Mesenchymal stem cell (in vitro differentiated cells and primary cell): ENCODE measurements at places on chromosomes 4 and X.
A peak's percentile ranks its signal among the peaks of the same experiment; 100 is the strongest.

GRCh38 chrX:111005166-111005565 is 90.8 kb upstream of the PAK3 start:
- DNase-seq = no peak

- peak; percentile 36 for DNase-seq
Measured at GRCh38 chr4:52751487-52751911, 274 bp upstream of the ERVMER34-1 start.

DNA sequence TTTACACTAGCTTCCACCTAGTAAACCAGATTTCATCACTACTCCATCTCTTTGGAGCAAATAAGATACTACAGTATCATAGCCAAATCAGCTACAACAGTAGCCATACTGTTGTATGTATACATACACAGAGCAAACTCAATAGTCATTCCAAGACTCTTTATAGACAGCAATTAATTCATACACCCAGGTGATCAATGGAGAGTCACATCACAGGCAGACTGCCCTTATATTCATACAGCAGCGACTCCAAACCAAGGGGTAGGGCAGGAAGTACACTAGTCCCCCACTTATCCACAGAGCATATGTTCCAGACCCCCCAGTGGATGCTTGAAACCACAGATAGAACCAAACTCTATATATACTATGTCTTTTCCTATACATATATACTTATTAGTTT is 76.6 kb downstream of the FBXW7 start:
- DNase-seq = no peak

DNA sequence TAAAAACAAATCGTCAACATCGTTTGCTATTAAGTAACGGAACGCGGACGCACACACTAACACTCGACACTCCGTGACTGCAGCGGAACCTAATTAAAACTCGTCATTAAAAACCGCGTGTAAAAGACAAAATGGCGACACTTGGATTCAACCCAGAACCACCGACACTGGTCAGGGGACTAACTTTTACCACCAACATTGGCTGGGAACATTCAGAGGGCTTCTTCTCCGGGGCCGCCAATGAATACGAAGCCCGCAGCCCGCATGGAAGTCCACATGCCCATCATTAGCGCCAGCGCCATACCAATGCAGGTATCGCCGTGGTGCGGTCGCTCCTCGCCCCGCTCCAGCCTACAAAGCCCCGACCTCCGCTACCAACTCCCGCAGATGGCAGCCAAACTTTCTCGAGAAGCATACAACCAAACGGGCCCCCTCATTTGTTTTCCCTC is 498 bp downstream of the RBMX start:
- DNase-seq = peak; percentile 37

DNA sequence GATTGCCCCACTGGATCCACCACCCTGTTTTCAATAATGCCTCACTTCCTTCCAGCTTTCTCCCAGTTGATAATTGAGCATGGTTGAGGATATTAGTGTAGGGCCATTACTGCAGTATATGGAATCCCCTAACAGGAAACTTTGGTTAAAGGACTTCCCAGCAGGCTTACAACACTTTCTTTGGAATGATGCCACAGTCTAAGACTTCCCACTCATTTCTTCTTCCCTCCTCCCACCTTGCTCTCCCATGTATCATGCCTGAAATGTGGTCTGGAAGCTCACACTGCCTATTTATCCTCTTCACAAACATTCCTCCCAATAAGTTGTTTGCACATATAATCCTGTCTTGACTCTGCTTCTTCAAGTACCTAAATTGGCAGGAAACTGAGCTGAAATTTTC is 863.3 kb downstream of the CENPC start:
- peak; percentile 56 for DNase-seq

DNA sequence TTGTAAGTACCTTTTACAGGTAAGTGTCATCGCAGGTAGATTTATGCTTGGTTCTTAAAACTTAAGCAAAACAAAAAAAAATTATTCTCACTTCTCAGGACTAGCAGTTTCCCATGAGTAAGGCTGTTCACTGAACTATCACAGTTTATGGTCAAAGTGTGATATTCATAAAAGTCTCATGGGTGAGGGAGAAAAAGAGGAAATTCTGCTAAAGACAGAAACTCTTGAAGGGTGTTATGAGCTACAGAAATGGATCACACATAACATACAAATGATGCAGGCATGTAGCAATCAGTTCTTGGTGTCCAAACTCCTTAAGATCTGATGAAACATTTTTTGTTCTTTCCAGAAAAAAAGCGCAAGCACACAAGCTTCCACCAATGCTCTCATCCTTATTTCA is 8.5 kb downstream of the RAB9A start:
- DNase-seq = no peak

DNA sequence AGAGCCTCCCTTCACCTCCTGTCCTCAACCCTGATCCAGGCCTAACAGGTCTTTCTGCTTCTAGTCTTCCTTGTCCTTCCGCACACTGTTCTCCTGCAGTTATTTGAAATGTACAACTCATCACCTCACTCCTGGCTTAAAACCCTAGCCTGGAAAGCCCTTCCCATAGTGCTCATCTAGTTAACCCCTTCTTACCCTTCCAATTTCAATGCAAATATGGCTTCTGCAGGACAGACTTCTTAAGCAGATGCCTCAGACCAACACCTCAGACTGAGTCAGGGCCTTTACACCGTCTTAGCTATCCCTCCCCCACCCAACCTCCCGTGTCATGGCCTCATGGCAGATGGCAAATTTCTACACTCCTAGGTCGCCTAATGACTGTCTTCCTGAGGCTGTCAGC is 130.4 kb downstream of the BCOR start:
- no peak for DNase-seq

DNA sequence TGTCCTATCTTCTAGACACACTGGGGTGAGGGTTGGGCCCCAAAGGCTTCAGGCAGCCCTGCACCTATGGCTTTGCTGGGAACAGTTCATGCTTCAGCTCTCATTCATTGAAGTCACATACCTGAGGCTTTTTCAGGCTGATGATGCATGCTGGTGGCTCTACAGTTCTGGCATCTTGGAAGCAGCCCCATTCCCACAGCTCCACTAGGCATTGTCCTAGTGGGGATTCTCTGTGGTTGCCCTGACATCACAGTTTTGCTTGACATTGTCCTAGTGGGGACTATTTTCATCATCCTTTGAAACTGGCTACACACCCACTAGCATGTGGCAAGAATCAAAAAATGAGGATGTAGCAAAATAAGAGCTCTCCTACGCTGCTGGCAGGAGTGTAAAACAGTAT is 37.7 kb upstream of the C4orf17 start:
- DNase-seq = no peak

DNA sequence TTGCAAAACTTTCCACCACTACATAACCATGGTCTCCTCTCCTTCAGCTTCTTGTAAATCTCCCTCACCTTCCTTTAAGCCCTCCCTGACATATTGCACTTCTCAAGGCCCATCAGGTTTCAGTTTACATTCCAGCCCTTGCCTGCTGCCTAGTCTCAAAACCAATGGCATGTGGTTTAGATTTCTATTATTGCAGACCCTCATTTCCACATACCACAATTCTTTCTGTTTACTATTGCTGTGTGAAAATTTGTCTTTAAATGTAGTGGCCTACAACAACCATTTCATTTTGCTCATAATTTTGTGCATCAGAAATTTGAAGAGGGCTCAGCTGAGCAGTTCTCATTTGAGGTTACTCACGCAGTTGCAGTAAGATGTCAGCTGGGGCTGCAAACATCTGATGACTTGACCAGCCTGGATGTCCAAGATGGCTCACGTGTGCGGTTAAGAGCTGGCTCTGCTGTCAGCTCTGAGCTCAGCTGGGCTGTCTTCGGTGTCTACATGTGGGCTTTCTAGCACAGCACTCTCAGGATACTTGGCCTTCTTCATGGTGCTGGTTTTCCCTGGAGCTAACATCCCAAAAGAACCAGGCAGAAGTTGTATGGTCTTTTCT is 29.9 kb upstream of the SOD3 start:
- peak; percentile 42 for DNase-seq

DNA sequence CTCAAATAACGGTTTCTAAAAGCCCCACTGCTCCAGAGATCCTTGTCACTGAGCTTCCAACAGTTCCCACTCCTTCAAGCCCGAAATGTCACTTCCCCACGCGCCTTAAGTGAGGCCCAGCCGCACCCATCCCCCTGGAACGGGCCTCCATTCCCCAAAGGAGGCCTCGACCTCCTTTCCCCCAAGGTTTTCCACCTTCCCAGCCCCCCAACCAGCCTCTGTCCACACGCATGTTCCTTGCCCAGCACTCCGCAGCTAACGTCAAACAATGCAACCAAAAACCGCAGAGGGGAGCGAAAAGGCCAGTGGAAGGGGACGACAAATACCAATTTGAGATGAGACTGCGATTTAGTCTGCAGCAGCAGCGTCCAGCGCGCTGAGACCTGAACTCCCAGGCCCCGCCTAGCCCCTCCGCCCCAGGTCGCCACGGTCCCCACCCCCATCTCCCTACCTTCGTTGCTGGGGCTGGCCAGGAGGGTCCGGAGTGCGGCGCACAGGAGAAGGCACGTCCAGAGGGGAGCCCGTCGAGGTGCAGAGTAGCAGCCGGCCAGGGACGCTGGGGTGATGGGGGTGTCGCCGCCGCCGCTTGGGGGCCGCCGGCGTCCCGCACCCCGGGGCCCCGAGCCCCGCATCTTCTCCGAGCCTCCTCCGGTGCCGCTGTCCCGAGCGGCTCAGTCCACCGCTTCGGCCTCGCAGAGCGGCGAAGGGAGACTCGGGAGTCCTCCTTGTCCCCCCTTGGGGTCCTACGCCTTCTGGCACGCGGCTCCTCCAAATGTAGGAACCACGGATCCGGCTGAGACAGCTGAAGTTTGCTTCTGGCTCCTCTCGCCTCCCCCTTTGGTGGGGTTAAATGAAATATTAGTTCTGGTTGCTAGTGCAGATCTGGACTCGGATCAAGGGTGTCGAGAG is 924 bp downstream of the EPHA5 start:
- peak; percentile 28 for DNase-seq

GRCh38 chr4:20589436-20589835 is 110.8 kb upstream of the PACRGL start:
- DNase-seq = no peak

GRCh38 chr4:151567056-151567455 is 158.1 kb downstream of the FHIP1A start:
- no peak for DNase-seq

DNA sequence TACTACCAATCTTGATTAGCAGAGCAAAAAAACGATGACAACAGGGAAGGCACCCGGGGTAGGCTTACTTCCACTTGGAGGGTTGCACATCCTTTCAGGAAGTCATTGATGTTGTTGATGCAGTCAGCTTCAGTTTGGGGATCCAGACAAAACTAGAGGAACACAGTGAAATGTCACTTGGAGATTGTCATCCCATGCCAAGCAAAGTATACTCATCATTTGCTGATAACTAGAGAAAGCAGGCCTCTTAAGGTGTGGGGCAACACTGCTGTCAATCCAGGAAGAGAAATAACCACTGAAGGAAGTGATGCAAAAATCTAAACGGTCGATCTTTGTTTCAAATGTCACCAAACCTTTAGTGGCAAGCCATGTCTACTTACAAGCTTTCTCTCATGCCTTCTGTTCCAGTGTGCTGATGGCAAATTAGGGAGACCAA is 1.4 kb downstream of the ARHGEF6 start:
- DNase-seq = no peak

GRCh38 chr4:3835527-3836405 is 69.6 kb downstream of the ADRA2C start:
- DNase-seq = no peak

- DNase-seq = peak; percentile 90
Measured at GRCh38 chr4:38948551-38948950, 80.9 kb downstream of the FAM114A1 start.

DNA sequence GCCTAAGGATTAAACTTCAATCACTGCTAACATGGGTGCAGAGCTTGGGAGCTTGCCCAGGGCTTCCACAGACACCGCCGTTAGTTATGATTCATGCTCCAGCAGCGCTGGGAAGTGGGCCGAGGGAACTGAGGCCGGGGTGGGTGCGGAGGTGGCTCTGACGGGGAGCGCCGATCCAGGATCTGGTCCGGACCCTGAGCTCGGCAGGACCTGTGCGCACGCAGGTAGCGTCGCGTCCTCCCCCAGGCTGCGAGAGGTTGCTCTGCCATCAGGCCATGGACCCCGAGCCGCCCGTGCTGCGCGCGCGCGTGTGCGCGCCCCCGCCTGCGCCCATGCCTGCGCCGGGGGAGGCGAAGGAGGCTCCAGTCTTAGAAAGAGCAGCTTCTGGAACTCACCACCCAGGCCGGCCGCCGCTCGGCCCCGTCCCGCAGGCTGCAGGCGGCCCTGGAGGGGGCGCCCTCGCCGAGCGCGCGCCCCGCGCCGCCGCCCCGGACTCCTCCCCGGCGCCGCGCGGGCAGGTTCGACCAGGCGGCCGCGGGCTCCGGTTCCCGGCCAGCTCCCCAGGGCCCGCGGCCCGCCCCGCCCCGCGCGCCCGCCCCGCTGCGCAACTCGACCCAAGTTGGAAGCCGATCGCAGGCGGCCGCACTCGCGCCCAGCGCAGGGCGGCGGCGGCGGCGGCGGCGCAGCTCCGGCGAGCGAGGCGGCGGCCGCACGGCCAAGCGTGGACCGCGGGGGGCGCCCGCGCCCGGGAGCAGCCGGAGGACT is 732 bp upstream of the ADRA2C start:
- peak; percentile 18 for DNase-seq

- peak; percentile 63 for DNase-seq
Measured at GRCh38 chr4:125317525-125317877, 2.7 kb downstream of the FAT4 start.

DNA sequence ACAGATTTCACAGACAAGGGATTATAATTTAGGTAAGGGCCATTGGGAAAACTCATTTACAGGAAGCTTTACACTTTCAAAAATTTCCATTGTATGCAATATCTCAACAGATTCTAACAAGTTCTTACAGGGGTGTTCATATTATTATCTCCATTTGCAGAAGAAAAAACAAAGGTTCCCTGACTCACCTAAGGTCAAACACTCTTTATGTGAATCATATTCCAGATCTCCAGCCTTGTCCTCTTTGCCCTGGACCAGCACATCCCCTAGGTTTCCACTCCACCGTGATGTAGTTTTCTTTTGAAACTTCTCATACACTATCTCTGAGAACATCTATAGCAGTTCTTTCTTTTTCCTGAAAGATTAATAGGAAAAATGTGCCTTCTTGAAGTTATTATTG is 96.4 kb upstream of the HS3ST1 start:
- DNase-seq = peak; percentile 23

GRCh38 chr4:77229433-77229832 is 72.4 kb downstream of the CCNG2 start:
- DNase-seq = no peak

DNA sequence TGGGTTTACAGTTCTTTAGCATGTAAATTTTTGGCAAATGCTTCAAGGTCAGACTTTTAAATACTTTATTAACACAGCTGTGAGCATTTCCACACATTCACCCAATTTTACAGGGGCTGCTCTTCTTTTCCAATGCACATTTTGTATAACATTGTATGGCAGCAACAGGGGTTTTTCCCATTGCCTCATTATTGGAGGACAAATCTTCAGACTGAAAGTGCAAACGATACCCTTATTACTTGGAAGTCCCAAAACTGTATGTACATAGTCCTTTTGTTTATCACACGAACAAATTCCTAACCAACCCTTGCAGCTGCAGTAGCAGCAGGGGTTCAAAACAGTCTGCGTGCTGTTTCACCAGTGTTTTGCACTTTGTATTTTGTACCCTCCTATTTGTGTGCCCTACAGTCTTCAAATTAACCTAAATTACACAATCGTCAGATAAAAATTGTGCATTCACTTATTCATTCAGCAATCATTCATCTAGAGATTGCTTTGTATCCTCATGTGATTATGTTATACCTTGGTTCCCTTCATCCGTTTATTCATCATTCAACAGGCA is 330.7 kb upstream of the RASGEF1B start:
- no peak for DNase-seq

GRCh38 chr4:19214591-19215186 is 1037.0 kb upstream of the SLIT2 start:
- peak; percentile 62 for DNase-seq
